Stimulated activated CD4-positive, alpha-beta T cell treated with anti-CD3 and anti-CD28 coated beads, Interleukin-1b, Interleukin-23, amount 100 ng/mL, for 48 hours (primary cell): ENCODE measurements at places on chromosomes 7 and 10.
A peak's percentile ranks its signal among the peaks of the same experiment; 100 is the strongest.

DNA sequence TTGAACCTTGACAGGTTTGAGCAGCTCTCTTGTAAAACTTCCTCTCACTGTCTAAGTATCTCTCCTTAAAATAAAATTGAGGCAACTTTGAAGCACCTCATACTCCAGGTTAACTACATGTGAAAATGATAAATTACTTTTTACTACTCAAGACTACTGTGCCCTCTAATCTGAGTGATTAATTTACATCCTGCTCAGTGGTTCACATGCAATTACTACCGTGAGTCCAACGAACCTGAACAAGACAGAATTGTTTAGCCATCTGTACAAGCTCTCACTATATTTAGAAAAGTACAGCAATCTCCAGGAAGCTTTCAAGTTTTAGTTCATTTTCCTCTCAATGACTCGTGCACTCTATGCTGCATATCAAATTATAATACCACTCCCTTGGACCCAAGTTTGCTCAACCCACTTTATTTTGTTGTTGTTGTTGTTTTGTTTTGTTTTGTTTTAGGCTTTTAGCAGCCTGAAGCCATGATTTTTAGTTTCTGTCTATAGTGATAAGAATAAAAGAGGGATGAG lies 21.2 kb downstream of the PDE1C start:
- DNase-seq, result no peak

DNA sequence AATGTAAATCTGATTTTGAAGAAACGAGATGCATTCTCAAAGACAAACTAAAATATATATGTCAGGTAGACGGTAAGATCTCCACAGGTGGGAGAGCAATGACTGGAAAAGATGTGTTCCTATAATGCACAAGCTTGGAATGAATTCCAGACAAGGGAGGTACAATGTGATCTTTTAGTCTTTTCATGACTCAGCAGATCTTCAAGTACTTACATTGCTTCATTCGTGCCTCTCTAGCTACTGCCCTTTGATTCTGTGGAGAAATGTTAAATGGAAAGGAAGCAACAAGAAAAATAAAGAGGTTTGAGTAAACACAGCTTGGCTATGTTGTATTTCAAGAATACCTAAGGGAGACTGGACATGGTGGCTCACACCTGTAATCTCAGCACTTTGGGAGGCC lies 106.6 kb downstream of the GAD2 start:
- no peak for DNase-seq

DNA sequence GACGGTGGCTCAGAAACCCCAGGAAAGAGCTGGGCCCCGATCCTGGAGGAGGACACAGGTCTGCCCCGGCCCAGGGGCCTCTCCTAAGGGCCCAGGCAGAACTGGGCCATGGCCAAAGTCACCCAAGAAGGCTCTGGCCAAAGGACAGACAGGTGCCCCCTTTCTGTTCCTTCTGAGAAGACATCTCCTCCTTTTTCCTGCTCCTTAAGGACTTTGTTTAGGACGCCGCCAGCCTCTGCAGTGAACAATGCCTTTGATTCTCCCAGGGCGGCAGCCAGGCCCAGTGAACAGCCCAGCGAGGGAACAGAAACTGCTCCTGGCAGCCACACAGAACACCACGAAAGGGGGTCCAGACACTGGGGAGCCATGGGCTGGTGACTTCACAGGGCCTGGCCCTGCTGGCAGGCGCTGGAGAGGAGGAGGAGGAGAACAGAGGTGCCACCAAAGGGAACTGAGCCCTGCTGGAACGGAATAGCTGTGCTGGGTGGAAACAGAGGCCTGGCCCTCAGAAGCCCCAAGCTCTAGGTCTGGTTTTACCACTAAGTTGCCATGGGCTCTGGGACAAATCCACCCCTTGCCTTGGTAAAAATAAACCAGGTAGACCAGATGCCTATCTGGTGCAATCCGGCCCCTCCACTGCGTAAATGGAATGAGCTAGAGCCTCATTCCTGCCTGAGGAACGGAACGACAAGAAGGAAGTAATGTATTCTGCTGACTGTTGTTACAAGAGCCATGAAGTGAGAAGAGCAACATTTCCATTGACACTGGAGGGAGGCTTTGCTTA lies 163.3 kb upstream of the RHEB start:
- DNase-seq, result no peak

DNA sequence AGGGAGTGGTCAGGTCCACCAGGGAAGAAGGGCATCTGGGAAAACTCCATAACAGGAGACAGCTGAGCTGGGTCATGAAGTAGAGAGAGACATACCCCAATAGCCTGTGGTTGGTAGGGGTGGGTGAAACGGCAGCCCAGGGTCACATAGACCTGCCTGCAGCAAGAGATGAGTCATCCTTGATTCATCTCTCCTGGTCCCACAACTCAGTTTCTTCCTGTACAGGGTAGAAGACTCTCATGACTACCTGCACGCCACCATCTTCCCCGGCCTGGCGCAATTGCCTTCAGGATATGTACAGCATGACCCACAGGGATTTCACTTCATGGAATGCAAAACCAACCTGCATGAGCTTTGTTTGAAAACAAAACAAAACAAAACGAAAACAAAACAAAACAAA lies 45.1 kb upstream of the ADAM12 start:
- DNase-seq, result no peak

DNA sequence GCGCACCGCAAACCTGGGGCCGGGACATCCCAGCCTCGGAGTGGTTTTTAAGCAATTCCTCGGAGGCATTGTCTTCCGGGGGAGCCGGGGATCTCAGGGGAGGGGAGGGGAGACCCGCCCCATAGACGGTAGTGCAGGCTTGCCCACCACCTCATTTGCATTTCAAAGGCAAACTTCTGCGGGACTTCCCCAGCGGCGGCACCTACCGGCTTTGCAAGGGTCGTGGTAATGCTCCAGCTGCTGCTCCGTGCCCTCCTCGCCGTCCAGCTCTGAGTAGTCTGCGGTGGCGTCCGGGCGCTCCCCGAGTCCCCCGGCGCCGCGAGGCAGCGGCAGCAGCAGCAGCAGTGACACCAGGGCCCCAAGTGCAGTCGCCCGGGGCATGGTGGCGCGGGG lies 425 bp downstream of the TLL2 start:
- no peak for DNase-seq

GRCh38 chr7:17144322-17144721 lies 154.1 kb upstream of the AHR start:
- peak; percentile 74 for DNase-seq

- DNase-seq, result no peak
These were observed 123.8 kb upstream of the PDSS1 start for GRCh38 chr10:26573674-26574073.

DNA sequence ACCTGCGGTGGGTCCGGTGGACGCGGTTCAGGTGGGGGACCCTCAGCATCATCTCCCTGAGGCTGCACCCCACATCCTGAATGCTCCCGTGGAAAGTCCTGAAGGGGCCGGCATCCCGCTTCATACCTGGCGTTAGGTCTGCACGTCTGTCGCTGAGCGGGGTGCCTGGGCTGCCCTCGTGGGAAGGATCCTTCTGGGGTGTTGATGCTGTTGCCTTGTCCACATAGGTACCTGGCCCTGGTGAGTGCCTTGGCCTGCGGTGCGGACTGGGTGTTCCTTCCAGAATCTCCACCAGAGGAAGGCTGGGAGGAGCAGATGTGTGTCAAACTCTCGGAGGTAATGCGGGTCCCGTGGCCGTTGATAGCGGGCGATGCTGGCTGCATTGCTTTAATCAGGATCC lies 37.8 kb downstream of the PFKP start:
- no peak for DNase-seq

DNA sequence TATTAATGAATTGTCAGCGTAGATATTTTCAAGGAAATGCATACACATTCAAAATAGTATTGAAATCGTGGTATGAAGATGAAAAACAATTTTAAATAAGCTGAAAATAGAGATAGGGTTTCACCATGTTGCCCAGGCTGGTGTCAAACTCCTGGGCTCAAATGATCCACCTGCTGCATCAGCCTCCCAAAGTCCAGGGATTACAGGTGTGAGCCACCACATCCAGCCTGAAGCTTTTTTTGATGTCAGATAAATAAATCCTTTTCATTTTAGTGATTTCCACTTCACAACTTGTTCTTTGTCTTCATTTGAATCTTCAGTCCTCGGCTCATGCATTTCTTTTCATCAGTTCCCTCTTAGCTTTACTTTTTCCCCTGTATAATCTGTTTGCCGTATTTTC lies 4.6 kb downstream of the CDK13 start:
- DNase-seq, result no peak

- DNase-seq, result no peak
These were observed 38.2 kb downstream of the PROSER2 start for GRCh38 chr10:11861341-11861740.

DNA sequence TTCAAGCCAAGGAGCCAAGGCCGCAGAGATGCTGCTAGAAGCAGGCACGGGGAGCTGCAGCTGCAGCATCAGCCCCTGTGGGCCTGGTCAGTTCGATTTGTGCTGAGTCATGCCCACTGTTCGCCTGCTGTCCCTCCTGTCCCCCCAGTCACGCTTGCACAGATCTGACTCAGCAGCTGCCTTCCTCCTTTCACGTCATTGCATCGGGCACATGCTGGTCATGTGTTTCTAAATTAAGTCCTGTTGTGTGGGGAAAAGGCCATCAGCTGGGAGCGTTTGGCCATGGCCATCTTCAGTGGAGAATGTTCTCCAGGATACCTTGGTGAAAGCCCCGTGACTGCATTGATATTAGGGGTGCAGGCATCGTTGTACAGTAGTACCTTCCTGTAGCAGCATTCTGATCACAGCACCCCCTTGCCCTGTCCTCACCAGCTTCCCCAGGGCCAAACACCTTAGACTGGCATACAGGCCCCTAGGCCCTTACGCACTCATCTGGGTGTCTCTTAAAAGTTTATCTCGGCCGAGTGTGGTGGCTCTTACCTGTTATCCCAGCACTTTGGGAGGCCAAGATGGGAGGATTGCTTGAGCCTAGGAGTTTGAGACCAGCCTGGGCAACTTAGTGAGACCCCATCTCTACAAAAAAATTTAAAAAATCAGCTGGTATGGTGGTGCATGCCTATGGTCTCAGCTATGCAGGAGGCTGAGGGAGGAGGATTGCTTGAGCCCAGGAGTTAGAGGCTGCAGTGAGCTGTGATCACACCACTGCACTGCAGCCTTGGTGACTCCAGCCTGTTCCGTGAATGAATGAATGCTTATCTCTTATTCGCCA lies 23.2 kb downstream of the POR start:
- no peak for DNase-seq

DNA sequence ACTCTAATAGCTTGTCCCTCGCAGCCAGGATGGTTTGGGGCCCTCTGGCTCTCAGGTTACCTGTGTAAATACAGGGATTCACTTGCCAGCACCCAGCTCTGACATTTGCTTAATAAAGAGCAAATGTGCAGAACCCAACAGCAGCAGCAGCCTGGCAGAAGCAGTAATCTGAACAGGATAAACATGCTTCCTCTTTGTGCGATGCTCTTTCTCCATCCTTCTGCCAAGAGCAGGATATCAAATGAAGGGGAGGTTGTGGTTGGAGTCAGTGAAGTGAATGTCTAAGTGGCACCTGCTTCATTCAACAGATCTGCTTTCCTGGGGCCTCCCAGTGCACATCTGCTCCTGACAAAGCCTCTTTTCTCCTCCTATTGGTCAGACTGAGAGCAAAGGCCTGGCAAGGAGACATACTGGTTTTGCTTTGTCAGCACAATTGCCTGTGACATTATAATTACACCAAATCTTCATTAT lies 130.3 kb downstream of the NRF1 start:
- DNase-seq, result no peak

- no peak for DNase-seq
These were observed 96.8 kb downstream of the PTEN start for GRCh38 chr10:87960230-87960629.

- no peak for DNase-seq
These were observed 35.5 kb upstream of the ZNF32 start for GRCh38 chr10:43684292-43684559.

DNA sequence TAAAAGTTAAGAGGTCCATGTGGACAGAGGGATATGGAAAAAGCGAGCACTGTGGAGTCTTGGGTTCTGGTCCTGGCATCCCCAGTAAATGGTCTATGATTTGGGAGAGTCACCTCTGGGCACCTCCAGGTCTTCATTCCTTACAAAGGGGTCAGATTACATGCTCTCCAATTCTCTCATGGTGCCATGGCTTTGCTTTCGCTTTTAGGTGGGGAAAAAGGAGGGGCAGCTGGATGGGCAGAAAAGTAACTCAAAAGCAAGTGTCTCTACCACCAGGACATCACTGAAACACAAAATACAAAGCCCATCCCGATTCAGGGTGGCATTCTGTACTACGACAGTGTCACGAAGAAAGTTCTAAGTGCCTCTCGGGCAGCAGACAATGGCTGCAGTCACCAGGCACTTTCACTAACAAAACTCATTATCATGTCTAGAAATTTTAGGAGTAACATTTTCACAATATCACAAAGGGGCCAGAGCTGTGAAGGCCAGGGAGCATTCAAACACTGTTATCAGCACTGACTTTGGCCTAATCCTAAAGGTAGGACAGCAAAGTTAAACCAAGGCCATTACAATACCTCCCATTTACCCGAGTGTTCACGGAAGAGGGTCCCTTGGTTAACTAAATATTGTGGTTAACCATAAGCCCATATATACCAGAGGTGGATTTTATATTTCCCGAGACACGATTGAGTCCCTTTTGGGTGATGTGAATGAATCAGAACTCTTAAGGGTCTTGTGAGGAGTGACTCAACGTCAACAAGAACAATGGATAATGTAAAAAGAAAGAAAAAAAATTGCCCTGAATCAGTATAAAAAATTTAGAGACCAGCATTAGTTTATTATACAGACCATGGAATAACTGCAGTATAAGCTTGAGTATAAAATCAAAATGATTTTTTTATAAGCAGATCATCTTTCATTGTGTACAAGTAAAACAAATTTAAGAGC lies 2.5 kb downstream of the PSAP start:
- DNase-seq, result no peak

- no peak for DNase-seq
These were observed 694.8 kb downstream of the PHTF2 start for GRCh38 chr7:78493401-78493800.

- no peak for DNase-seq
These were observed 561.7 kb downstream of the SDK1 start for GRCh38 chr7:3862774-3863173.

DNA sequence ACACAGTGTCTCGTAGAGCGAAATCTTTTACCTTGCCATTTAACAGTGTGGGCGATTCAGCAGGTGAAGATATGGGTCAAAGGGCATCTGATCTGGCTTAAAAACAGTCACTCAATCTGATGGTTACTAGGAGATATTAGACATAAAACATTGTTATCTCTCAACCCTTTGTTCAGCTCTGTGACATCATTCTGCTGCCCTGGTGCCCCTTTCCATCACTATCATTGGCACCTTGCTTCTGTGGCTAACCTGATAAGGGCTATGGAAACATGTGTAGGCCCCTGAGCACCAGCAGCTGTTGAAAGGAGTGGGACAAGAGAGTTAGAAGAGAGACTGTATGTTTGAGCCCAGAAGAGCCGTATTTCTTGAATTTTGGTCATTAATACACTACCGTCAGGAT lies 650.3 kb downstream of the PHTF2 start:
- DNase-seq, result no peak
